ENCODE measurements at places on chromosomes 12 and 14. TPM values are rescaled to one million over a fixed set of nuclear protein-coding genes. Genes with fewer than 3 reads are reported as not detected.

Gene TRIM9
- total RNA-seq, result 19.7 TPM

Gene CDC42BPB
- total RNA-seq, result 94.8 TPM

Gene SPRYD4
- 4.9 TPM for total RNA-seq

Gene MUCL1
- total RNA-seq, result not detected

Gene CCDC38
- not detected for total RNA-seq

- DNase-seq, result no peak
- peak overlapping the region; percentile 64 for H3K27ac ChIP-seq
- no peaks in the 10 kb centered on the region for H3K36me3 ChIP-seq
- no peak overlapping the region for H3K4me3 ChIP-seq
- H3K27me3 ChIP-seq, result no peaks in the 10 kb centered on the region
Measured at GRCh38 chr12:64522316-64522715, 70.4 kb downstream of the TBK1 start.

DNA sequence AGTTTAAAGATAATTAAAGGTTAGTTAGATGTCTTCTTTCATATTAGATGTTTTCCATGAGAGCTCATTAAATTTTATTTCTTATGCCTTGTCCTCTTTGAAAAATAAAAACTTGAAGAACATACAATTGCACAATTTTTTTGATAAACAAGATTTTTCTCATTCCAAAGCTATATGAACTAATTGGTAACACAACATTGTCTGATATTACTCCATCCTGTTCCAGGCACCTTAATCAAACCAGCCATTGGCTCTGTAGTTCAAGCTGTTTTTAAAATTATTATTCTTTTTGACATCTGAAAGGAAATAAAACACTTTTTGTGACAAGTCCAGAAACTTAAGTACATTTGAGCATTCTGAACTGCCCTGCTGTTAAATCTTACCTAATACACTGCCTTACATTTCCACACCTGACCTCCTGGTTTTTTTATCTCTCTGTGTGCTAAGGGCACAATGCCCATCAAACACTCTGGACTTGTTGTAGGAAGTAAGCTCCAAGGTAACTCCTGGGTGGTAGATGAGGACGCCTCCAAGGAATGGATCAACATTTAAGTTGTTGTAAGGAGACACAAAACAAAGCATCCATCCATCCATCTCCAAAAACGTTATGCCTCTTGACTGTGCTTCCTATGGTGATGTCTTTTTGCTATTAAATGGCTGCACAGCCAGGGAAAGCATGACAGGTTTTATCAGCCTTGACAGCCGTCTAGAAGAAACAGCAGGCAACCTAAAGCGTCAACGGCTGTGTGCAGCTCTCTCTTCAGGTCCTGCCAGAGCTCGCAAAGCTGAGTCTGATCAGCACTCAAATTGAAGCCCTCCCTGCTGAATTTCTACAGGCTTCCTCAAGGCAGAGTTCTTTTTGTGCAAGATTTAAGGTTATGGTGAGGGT is 449.9 kb upstream of the FLRT2 start:
- H3K4me1 ChIP-seq, result no peaks in the 10 kb centered on the region
- no peaks in the 10 kb centered on the region for H3K36me3 ChIP-seq
- no peak overlapping the region for H3K27ac ChIP-seq
- no peak overlapping the region for H3K4me3 ChIP-seq
- no peaks in the 10 kb centered on the region for H3K27me3 ChIP-seq

DNA sequence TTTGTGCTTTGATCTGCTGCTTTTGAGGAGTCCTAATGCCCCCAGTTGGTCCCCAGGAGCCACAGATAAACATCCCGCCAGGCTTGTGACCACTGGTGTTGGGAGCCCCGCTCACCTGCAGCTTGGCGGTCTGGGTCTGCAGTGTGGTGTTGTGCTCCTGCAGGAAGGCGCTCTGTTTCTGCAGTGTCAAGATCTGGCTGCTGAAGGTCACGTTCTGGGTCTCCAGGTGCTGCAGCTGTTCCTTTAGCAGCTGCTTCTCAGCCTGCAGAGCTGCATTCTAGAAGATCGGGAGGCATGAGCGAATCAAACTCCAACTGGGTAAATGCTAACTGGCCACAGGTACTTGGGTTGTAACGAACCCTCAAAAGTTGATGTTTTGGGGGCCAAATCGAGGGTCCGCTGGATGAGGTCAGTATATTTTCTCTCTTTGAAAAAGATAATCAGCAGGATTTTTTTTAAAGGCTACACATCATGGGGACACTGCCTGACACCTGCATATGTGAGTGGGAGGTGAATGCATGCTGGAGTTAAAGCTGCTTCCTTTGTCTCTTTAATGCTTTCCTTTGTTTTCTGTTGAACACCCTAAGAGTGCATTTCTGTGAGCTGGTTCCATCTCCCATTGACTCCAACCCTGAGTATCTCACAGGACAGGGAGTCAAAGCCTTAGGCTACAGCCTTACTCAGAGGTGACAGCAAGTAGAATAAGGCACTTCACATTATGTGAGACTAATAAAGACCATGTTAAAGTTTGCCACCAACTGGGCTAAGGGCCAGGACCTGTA is 61.3 kb upstream of the GPR68 start:
- no peaks in the 10 kb centered on the region for H3K27me3 ChIP-seq
- H3K4me3 ChIP-seq, result no peak overlapping the region
- H3K4me1 ChIP-seq, result no peaks in the 10 kb centered on the region
- peaks cover 24% of the 10 kb centered on the region for H3K36me3 ChIP-seq
- H3K27ac ChIP-seq, result no peak overlapping the region
- no peak for DNase-seq

DNA sequence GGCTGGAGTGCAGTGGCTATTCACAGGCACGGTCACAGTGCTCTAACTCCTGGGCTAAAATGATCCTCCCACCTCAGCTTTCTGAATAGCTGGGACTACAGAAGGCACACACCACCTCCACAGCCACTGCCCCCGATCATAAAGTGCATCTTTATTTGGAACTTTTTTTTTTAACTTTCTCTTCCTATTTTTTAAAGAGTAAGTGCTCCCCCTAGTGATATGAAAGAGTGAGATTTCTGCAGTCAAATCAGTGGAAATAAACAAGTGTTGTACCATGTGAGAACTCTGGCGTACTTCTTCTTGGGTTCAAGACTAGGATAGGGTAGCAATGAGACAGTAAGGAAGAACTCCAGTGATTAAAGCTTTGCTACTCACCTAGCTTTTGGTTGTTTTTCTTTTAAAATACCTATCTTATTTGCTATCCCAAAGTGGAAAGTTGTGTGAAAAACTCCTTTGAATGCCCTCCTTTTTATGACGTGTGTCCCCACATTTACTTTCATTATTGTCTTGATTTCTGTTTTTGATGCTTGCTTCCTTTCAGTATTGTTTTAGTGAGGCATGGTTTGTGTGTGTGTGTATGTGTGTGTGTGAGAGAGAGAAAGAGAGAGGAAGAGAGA is 6.6 kb downstream of the PPP4R4 start:
- no peak for DNase-seq
- no peak overlapping the region for H3K4me3 ChIP-seq
- peaks cover 48% of the 10 kb centered on the region for H3K27me3 ChIP-seq
- H3K27ac ChIP-seq, result no peak overlapping the region
- H3K36me3 ChIP-seq, result no peaks in the 10 kb centered on the region
- peaks cover 12% of the 10 kb centered on the region for H3K4me1 ChIP-seq

GRCh38 chr12:20272801-20273200 is 95.5 kb upstream of the PDE3A start:
- no peaks in the 10 kb centered on the region for H3K36me3 ChIP-seq
- H3K27ac ChIP-seq, result no peak overlapping the region
- H3K4me1 ChIP-seq, result peaks cover 5% of the 10 kb centered on the region
- DNase-seq, result no peak
- no peaks in the 10 kb centered on the region for H3K27me3 ChIP-seq
- no peak overlapping the region for H3K4me3 ChIP-seq

- peaks cover 53% of the 10 kb centered on the region for H3K27me3 ChIP-seq
- H3K4me3 ChIP-seq, result no peak overlapping the region
- DNase-seq, result no peak
- H3K36me3 ChIP-seq, result no peaks in the 10 kb centered on the region
- no peak overlapping the region for H3K27ac ChIP-seq
Measured at GRCh38 chr12:71749666-71750065, 5.0 kb upstream of the RAB21 start.

GRCh38 chr12:67647181-67647798 is 1.3 kb upstream of the DYRK2 start:
- peaks cover 3% of the 10 kb centered on the region for H3K36me3 ChIP-seq
- peak overlapping the region; percentile 98 for H3K27ac ChIP-seq
- DNase-seq, result no peak
- peak overlapping the region; percentile 98 for H3K4me3 ChIP-seq
- H3K27me3 ChIP-seq, result peaks cover 6% of the 10 kb centered on the region
- H3K4me1 ChIP-seq, result peaks cover 34% of the 10 kb centered on the region

GRCh38 chr12:11812586-11813437 is 163.3 kb downstream of the ETV6 start:
- peak; percentile 46 for DNase-seq
- H3K27ac ChIP-seq, result peak overlapping the region; percentile 98
- peak overlapping the region; percentile 73 for H3K4me3 ChIP-seq
- H3K27me3 ChIP-seq, result no peaks in the 10 kb centered on the region
- H3K36me3 ChIP-seq, result no peaks in the 10 kb centered on the region
- H3K4me1 ChIP-seq, result peaks cover 55% of the 10 kb centered on the region

GRCh38 chr14:77612011-77612620 is 4.3 kb downstream of the SPTLC2 start:
- no peak overlapping the region for H3K4me3 ChIP-seq
- no peak overlapping the region for H3K27ac ChIP-seq
- peaks cover 3% of the 10 kb centered on the region for H3K36me3 ChIP-seq
- no peak for DNase-seq
- H3K4me1 ChIP-seq, result peaks cover 29% of the 10 kb centered on the region
- peaks cover 4% of the 10 kb centered on the region for H3K27me3 ChIP-seq

DNA sequence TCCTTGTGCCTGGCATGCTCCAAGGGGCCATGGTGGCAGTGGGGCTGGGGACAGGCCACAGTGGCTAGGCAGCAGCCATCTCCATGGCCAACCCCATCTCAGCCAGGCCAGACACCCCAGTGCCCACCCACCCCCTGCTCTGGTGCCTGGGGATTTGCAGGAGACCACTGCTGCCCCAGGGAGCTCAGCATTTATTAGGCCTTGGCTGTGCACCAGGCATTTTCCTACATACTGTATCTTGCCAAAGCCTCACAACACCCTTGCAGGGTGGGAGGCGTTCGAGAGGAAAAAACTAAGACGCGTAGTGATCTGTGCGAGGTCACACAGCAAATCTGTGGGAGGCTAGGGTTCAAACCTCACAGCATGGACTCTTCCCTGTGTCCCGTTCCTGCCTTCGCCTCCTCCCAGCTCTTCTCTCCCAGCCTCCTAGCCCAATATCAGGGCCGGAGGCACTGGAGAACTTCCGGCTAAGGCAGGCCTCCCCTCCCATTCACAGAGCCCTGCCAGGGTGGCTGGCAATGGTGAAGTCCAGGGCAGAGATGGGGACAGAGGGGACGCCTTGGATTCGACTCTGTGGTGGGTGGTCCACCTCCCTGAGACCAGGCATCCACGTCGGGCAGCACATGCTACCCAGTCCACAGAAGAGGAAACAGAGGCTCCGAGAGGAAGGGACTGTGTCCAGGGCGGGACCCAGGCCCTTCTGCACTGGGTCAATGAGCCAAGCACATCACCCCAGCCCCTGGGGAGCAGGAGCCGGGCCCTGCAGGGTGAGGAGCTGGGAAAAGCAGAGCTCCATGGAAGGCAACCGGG is 57.4 kb downstream of the FAM222A start:
- no peak overlapping the region for H3K4me3 ChIP-seq
- H3K36me3 ChIP-seq, result no peaks in the 10 kb centered on the region
- DNase-seq, result no peak
